ENCODE measurements at places on chromosomes 3 and 15. TPM values are rescaled to one million over a fixed set of nuclear protein-coding genes. Genes with fewer than 3 reads are reported as not detected.

The ARID3B gene
- 1.5 TPM for total RNA-seq

The GCSAM gene
- not detected for total RNA-seq

DNA sequence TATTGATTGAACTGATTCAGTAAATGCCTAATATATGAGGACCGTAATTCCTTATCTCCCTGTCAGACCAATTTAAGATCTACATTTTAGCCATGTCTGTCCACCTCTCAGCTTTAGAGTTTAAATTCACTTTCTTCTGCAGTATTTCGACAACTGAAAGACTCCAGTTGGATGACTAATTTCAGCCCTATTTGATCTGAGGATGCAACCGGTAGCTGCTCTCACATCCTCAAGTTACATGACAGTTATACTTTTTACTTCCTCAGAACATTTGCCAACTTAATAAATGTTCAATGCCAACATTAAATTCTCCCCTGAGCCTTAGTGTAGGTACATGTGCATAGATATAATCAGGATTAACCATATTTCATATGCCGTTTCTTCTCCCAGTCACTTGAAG, 2.5 kb upstream of the HHLA2 start:
- no peak for DNase-seq

The GOLGA6L7 gene
- not detected for total RNA-seq

GRCh38 chr3:108414007-108414406, 96.4 kb downstream of the MYH15 start:
- no peak for DNase-seq

- DNase-seq: no peak
Observed at GRCh38 chr3:151248772-151249337, 29.5 kb downstream of the P2RY14 start.

The IL20RB gene
- total RNA-seq: 1.1 TPM

DNA sequence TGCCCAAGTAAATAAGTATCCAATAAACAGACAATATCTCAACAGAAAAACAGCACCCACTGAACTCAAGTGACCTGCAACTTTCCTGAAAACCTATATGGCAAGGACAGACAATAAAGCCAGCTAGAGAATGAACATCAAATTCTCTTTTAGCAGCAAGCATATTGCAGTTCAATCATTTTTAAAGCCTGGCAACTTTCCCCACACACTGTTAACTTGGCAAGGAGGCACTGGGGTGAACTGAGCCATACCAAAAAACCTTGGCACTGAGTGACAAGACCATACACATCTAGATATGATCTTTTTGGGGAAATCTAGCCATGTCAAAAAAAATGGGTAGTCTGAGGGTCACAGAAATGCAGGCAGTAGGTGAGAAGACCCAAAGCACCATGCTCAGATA, 174.6 kb downstream of the STT3B start:
- no peak for DNase-seq

GRCh38 chr15:82136120-82136519, 90.3 kb upstream of the MEX3B start:
- no peak for DNase-seq

GRCh38 chr15:87599616-87600015, 656.9 kb downstream of the NTRK3 start:
- no peak for DNase-seq

- no peak for DNase-seq
Observed at GRCh38 chr3:131917006-131917405, 117.8 kb downstream of the CPNE4 start.

DNA sequence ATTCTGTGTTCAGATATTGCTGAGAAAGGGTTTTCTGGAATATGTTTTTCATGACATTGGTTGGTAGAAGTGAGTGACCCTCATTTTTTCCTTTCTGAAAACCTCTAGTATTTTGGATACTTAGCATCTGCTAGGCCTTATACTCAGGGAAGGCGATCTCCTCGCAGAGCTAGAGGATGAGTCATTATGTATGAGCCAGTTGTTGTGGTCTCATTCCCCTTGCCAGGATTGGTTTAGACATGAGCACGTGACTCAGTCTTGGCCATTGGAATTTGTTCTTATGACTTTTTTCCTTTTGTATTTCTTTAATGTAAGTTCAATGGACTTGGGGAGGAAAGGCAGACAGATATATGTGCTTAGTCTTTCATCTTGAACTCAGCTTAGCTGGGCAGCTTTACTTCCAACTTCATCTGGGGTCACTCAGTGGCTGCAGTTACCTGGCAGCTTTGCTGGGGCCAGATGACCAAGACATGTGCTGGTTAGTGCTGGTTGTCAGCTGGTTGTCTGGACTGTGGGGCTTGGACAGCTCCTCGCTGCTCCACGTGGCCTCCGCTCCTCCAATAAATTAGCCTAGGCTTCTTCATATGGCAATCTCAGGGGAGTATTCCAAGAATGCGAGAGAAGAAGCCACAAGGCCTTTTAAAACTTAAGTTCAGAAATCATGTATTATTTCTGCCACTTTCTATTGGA, 207.5 kb downstream of the IL20RB start:
- DNase-seq: peak; percentile 76

GRCh38 chr15:64051407-64052259, 5.3 kb upstream of the DAPK2 start:
- DNase-seq: no peak

DNA sequence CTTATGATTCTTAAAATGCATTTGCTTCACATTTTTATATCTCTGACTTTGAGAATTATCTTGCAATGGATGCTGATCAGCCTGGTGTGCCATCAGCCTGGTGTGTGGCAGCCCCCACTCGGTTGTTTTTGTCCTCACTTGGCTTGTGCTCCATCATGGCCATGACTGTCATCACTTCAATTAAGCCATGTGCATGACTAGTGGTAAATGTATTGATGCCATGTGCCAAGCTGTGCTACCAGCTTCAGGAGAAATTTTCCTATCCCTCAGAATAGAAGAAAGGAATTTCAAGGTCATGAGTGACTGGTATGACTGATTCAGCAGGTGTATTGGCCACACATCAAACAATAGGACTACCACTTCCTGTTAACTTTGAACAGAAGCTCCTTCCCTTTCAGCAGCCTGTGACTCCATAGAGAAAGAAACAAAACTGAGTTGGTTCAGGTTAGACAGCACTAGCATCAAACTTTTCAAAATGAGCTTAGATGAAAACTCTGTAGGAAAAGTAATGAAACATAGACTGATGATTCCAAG, 251.7 kb downstream of the GRM7 start:
- DNase-seq: no peak

- DNase-seq: no peak
Observed at GRCh38 chr3:29153811-29154210, 127.1 kb upstream of the RBMS3 start.

DNA sequence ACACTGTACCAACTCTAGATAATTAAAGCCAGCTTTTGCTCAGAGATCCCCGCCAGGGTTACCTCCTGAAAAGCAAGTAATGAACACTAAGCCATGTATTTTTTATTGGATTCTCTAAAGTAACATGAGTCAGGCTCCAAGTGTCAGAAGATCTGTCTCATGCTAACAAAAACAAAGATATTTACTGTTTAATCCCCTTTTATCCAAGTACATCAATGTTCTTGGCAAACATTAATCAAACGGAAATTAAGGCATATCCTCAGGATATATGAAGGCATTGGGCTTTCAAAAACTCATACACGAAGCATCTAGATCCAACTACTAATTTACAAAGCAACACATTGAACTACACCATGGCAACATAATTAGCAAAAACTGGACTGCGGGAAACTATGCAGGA, 37.2 kb downstream of the MYO5A start:
- peak; percentile 21 for DNase-seq

DNA sequence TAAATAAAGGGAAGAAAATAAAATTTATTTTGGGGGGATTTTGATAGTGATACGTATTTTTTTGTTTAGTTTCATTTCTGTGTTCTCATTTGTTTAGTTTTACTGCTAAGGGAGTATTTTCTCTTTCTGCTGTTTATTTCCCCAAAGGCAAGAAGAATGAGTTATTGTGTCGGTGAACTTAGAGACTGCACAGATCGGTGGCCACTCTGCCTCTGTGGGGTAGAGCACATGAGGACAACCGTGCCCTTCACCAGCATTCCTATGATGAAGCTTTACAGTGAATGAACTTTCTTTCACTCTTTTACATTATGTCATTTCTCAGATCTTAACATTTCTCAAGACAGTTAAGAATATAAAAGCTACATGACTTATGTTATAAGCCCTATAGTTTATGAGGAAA, 214.4 kb downstream of the OCA2 start:
- no peak for DNase-seq

The SOX14 gene
- total RNA-seq: not detected

The LRRC2 gene
- total RNA-seq: 0.07 TPM

GRCh38 chr15:36659917-36660316, 80.5 kb downstream of the CDIN1 start:
- DNase-seq: no peak

DNA sequence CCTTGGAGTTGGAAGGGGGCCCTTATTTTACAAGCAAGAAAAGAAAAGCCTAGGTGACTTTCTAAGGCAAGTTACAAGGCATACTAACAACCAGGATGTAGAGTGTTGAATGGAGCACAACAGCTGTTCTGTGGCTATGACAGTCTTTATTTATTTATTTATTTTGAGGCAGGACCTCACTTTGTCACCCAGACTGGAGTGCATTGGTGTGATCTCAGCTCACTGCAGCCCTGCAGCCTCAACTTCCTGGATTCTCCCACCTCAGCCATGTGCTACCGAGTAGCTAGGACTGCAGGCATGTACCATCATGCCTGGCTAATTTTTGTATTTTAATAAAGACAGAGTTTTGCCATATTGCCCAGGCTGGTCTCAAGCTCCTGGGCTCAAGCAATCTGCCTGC, 973.4 kb downstream of the ROBO1 start:
- no peak for DNase-seq

GRCh38 chr3:146387566-146387965, 81.8 kb downstream of the PLSCR2 start:
- no peak for DNase-seq

The HIGD1A gene
- 249 TPM for total RNA-seq

DNA sequence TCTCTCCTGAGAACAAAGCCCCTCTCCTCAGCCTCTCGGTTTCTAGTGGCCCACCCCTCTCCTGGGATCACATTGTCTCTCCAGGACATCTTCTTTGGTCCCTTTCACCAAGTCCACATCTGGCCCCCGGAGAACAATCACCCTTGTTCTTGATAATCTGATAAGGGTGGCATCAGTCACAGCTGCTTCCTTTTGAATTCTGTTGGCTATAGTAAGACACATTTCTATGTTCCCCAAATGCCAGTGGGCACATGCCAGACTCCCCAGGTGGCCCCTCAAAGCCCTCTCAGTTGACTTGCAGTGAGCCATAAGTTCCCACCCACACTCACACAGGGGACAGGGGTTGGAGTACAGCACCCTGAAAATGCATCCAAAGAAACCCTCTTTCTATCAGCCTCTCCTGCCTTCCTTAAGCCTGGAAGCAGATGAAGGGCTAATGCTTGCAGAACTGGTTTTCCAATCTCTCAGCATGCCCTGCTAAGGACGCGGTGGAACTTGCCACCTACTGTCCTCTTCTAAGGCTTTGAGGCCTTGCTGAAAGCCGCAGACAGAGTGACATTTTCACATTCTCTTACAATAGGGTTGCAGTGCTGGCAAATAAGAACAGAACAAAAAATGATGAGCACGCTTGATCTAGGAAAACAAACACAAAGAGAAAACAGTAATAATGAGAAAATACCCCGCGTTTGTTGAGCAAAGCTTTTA, 101.3 kb upstream of the SLCO3A1 start:
- no peak for DNase-seq

DNA sequence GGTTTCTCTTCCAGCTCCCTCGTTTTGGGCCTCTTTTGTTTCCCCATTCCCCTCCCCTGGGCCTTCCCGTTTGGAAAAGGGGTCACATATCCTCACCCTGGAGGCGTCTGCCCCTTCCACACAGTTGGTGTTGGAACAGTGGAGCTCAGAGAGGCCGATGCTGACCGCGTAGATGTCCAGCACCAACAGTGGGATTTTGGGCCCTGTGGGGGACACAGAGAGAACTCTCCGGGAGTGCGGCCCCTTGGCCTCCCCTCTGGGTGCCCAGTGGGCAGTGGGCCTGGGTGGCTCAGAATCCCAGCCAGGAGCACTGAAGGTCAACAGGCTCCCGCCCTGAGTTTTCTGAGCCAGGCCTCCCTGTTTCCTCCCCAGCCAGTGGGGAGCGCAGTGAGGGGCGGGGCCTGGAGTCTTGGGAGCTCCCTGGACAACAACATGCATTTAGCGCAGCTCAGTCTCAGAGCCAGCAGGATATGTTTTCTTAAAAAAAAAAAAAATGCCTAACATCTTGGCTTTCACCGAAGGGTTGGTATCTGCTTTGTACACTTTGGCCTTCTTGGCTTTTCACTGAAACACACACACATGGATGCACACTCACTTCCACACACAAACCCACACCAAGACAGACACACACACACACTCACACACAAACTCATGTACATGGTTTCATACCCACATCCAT, 670 bp upstream of the ISLR start:
- DNase-seq: no peak

DNA sequence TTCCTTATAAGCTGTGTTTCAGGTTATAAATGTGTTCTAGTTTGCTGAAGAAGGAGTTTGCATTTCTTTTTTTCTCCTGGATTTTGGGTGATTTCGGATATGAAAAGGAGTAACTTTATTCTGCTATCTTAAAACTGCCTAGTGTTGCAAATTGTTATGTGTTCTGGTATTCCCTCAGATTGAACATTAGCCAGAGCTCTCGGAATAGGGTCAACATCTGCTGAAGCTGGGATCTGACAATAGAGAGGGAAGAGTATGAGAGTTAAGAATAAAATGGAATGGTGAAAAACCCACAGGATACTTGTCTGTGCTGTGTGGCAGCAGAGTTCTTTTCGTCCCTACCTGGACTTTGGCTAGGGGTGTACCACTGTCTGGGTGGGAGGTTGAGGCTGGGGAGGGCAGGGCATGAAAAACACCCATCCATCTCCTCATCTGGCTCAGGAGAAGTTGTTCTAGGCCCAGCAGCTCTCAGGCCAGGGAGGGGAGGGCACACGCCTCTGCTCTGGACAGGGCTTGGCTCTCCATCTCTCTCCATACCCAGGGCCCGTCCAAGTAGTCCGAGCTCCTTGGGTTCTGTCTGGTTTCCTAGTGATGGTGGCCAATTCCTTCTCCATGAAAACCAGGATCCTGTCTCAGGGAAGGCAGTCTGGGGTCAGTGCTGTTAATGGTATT, 13.2 kb downstream of the SPSB4 start:
- DNase-seq: no peak

- DNase-seq: no peak
Observed at GRCh38 chr3:331881-332280, 135.3 kb downstream of the CHL1 start.

GRCh38 chr15:21261396-21261964, 178.8 kb downstream of the POTEB3 start:
- DNase-seq: no peak

The CHRNA3 gene
- total RNA-seq: 0.14 TPM

- peak; percentile 59 for DNase-seq
Observed at GRCh38 chr15:64596701-64597476, 136.5 kb downstream of the ZNF609 start.
